Stimulated activated CD8-positive, alpha-beta memory T cell treated with anti-CD3 and anti-CD28 coated beads, Interleukin-7, amount 100 ng/mL, for 4 hours (primary cell): ENCODE measurements at places on chromosomes 7 and 10.

DNA sequence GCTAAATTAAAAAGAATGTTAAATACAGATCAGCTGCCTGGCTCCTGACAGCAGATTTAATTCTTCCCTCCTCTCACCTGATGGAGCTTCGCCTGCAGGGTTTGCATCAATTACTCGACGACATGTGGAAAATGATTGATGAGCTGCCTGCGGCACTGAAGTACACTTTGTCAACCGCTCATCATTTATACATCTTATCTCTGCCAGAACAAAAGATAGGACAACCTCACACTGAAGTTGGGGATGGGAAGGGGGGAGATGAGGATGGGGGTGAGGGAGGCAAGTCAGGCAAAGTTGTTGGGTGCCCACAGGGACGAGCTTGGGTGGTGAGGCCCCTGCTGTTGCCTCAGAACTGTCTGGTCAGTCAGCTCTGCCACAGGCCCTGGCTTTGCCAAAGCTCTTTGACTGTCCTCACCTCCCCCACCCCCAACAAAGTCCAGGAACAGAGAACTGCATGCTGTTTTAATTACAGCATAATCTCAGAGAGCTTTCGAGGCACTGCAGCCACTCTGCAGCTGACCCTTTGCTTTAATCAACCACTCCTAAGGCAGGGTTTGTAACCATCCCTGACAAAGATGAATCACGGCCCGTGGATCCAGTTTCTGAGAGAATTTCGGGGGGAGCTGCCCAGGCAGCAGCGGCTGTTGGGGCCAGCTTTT is 702.3 kb downstream of the LRMDA start:
- DNase-seq = no peak

GRCh38 chr7:22667562-22668239 is 59.3 kb upstream of the IL6 start:
- no peak for DNase-seq

DNA sequence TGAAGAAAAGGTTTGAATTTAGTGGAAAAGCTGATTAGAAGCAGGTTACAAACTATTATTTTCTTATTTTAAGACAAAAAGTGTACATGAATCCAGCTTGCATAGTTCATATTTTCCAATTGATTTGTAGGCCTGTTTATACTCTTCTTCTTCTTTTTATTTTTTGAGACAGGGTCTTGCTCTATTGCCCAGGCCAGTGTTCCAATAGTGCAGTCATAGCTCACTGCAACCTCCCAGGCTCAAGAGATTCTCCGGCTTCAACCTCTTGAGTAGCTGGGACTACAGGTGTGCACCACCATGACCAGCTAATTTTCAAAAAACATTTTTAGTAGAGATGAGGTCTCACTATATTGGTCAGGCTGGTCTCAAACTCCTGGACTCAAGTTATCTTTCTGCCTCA is 45.0 kb downstream of the ARL4A start:
- DNase-seq = no peak

GRCh38 chr7:77293046-77293445 is 93.4 kb upstream of the FGL2 start:
- no peak for DNase-seq

- no peak for DNase-seq
These were observed 78.8 kb upstream of the GSDME start for GRCh38 chr7:24836084-24836483.

DNA sequence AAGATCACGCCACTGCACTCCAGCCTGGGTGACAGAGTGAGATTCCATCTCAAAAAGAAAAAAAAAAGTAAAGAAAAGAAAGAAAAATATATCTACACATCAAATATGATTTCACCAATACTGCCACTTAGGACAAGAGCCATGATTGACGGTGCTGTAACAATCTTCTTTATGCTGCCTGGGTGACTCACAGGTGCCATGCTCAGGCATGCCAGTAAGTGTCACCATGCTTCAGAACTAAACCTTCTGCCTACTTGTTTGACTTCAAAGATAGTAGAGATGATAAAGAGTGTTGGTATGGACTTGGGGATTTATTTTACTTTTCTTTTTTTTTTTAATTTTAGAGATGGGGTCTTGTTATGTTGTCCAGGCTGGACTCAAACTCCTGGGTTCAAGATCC is 33.6 kb upstream of the DNMBP start:
- DNase-seq = no peak

DNA sequence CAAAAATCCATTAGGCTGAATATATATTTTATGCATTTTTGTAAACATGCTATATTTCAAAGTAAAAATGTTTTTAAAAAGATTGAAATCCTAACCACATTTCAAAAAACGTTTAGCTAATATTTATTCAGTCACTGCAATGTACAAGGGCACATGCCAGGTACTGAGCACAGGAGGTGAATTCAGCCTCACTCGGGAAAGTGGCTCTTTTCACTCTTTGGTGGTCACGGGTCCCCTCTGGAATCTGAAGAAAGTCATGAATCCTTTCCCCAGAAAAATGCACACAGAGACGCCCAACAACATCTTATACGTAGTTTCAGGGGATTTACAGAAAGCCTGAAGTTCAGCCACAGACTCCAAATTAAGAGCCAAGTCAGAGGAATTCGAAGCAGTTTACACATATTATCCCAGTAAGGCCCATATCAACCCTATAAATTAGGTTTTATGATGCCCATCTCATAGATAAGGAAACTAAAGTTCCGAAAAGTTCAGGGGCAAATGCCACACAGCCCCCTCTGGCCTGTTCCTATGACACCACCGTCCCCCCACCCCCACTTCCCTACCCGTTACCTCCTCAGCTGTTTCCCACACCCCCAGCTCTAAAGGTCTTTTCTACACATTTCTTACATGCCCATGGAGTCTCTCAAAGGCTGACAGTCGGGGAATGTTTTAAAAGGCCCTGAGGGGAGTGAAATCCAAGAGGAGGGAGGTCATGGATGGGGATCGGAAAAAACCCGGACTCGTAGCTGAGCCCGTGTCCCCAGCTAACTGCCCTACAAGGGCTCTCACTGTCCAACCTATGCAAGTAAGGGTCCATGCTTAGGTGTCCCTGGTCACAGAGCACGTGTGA is 9.6 kb upstream of the SVOPL start:
- DNase-seq = no peak

DNA sequence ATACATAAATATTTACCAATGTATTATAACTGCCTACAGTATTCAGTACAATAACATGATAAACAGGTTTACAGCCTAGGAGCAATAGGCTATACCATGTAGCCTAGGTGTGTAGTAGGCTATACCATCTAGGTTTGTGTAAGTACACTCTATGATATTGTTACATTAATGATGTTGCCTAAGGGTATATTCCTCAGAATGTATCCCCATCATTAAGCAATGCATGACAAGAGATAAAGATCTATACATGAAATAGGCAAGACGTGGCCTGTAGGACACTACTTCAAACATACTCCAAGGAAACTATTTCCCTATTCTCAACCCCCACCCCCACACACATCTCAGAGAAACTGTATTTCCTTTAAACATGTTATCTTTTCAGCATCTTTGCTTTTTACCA is 15.3 kb upstream of the ADAM22 start:
- no peak for DNase-seq

GRCh38 chr10:58873161-58873560 is 303.3 kb upstream of the PHYHIPL start:
- no peak for DNase-seq

- DNase-seq = peak; percentile 57
These were observed 76.0 kb upstream of the PDGFA start for GRCh38 chr7:595621-596010.

- no peak for DNase-seq
These were observed 102.3 kb upstream of the PPIF start for GRCh38 chr10:79244841-79245504.

DNA sequence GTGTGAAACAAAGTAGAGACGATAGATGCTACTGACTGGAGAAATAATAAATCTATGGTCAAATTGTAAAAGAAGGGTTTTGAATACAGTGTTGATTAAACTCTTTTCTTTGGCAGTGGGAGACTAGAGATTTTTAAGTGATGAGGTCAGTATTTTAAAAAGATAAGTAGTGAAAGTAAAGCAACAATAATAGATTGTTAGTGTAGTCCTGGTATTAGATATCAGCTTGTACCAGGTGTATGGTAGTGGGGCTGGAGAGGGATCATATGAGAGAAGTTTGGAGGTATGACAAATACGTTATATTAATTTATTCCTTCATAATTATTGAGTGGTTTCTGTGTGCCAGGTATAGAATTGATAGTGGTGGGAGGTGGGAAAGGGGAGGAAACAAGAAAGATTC is 25.2 kb downstream of the PHTF2 start:
- DNase-seq = no peak

DNA sequence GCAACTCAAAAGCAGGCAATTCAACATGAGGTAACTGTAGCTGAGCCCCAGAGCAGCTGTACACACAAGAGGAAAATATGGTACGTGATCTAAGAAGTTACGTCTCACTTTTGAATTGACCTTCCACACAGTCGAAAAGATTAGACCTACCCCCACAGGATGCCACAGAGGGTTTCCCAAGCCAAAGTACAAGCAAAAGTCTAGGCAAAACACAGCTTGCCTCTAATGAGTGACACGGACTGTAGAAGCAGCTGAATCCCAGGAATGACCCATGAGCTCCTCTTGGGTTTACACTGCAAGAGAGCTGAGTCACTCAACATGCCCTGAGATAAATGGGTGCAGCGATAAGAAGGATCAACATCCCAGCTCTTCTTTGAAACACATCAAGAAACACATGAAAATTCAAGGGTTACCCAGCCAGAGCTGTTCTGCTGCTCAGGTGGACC is 9.8 kb downstream of the CREB3L2 start:
- no peak for DNase-seq
